ENCODE measurements at places on chromosomes 6 and 20.

GRCh38 chr6:16136091-16136490 lies 7.2 kb downstream of the MYLIP start:
- no peak for DNase-seq

GRCh38 chr20:58006346-58007316 lies 221.8 kb downstream of the ANKRD60 start:
- no peak for DNase-seq

- DNase-seq, result no peak
Observed at GRCh38 chr6:25968769-25969168, 6.2 kb downstream of the TRIM38 start.

GRCh38 chr6:105170059-105170458 lies 9.8 kb downstream of the POPDC3 start:
- no peak for DNase-seq

GRCh38 chr6:155543166-155543847 lies 87.7 kb upstream of the NOX3 start:
- no peak for DNase-seq

DNA sequence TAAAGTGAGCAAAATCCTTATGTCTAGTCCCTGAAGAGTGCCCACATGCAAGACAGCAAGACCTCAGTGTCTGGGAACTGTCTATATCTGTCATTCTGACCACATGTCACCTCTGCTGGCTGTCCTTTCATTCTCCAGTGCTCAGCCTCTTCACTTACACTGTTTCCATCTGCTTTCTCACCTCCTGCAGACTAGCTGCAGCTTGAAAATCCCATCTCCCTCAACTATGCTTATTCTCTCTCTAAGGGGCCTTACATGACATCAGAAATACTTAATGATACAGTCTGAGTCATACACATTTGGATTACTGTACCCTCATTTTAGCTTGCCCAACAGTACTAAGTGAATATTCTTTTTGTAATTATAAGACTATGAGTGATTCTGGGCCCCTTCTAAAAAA lies 587.8 kb downstream of the EPM2A start:
- no peak for DNase-seq

- DNase-seq, result no peak
Observed at GRCh38 chr6:2658788-2659187, 91.9 kb downstream of the MYLK4 start.

DNA sequence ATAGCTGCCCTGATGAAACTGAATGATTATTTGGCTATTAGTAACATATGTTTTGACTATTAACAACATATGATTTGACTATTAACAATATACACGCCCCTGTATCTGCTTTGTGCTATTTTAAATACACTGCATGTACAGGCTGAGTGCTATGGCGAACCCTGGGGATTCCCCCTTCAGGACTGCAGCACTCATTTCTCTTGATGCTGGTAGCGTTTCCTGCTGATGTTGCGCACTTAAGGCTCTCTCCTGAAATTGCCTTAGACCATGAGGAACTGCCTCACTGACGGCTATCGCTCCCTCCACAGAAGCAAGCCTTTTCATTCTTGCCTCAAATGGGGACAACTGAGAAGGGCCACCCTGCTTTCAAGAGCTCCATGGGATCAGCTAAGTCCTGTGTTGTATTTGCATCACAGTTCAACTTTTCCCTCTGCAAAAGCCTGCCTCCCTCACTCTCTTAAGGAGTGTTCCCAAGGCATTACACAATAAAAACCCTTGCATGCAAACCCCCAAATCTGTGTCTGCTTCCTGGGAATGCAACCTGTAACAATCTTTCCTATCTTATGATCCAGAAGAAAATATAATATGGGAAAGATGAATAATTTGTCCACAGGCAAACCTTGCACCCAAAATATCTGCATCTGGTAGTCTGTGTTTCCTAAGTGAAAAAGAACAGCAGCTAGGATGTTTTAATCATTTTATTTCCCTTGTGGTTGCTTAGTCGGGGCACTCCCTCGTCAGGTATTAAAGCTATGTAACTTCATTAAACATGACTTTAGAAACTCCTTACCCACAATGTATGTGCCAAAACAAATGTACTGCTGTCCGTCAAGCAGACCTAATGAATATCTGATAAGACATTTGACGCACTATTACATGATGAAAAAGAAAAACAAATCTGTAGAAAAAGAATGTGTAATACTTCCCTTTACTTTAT lies 456.4 kb downstream of the COL12A1 start:
- DNase-seq, result peak; percentile 17

DNA sequence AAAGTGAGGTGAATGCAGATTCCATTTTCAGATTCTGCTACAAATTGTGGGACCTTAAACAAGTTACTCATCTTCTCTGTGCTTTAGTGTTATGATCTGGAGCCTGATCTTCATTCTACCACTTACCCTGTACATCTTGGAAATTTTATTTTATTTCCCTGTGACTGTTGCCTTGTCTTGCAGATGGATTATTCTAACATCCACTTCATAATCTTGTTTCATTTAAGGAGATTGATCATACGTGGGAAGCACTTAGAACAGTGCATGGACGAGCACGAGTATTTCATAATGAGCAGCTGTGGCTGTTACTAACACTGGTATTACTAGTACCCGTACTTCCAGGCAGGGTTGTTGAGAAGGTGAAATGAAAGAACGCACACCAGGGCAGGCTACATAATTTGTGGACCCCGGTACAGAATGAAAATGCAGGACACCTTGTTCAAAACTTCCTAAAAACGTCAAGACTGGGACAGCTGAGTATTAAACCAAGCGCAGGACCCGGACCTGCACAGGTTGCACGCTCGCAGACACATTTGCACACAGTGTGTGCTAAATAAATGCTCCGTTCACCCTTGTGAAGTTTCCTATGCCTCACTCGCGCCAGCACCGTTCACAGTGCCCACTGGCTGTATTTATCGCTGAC lies 535 bp upstream of the CCDC170 start:
- no peak for DNase-seq

DNA sequence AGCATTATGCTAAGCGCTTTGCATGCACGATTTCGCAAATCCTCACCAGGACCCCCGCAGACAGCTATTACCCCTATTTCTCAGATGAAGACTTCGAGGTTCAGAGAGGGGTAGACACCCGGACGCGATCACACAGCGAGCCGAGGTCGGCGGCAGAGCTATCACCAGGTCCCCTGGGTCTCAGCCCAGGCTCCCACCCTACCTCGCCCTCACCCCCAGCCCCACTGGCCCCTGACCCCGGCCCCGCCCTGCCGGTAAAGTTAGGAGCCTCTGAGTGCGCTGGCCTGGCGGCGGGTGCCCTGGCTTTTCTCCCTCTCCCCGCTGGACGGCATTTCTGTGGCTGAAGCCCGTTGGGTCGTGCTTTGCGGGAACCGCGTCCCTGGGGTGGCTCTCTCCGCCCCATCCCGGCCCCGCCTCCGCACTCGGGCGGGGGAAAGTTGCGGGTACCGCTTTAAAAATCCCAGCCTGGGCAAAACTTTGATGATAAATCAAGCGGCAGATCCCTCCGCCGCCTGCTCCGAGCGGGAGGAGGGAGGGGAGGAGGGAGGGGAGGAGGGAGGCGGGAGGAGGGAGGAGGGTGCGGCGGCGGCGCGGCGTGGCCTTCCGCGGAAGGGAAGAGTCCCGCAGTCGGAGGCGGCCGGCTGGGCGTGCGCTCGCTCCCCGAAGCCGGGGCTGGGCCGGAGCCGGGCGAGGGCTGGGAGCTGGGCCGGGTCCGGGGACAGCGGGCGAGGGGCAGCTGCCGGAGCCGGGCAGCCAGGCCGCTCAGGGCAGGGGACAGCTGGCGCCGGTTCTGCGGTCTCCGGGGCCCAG lies at the start of gene VSTM2L:
Gene VSTM2L (plus strand): TSS at position 624 of the 810 bp plus-strand sequence. CDS start 224 bp downstream, outside the sequence.
- DNase-seq, result peak; percentile 77

- no peak for DNase-seq
Observed at GRCh38 chr6:136343275-136343674, 53.6 kb upstream of the BCLAF1 start.

- peak; percentile 59 for DNase-seq
Observed at GRCh38 chr20:6765469-6766058, 1.9 kb upstream of the BMP2 start.

Data from GM23338 (cell line).